Endothelial cell of umbilical vein (primary cell): ENCODE measurements at places on chromosomes 12 and 14.

DNA sequence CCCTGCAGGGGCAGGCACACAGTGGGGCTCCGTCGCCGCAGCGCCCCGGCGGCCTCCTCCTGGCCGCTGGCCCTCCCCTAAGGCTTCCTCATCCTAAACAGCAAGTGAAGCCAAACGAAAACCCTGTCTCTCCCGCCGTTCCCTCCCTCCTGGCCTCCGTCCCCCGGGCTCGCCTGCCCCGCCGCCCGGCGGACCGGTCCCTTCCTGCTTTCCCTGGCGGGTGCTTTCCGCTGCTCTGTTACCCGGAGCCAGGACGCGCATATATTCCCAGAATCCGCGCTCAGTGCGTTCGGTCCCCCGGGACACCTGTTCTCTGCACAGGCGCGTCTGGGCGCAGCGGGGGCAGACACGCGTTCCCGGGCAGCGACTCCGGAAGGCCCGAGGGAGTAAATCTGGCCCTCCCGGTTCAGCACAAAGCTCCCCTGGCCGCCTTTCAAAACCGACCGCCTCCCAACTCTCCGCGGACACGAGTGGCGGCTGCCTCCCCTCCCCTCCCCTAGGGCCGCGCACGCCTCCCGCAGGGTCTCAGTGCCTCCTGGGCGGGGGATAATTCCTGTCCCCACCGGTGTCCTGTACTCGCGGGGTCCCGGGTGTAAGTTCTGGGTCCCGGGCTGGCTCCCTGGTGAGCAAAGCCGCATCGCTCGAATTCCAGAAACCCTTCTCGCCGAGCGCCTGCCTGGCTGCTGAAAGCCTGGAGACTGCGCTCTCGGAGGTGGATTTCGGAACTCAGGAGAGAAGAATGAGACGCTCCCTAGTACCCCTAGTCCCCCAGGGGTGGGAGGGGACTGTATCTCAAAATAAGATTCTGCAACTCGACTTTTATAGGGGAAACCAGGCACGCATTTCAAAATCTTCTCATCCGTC, 21.4 kb upstream of the CEP170B start:
- no peak for DNase-seq

GRCh38 chr12:102249079-102249841, 51.6 kb upstream of the PMCH start:
- DNase-seq, result peak; percentile 22

- no peak for DNase-seq
Observed at GRCh38 chr12:2242816-2243215, 190.0 kb downstream of the CACNA1C start.

DNA sequence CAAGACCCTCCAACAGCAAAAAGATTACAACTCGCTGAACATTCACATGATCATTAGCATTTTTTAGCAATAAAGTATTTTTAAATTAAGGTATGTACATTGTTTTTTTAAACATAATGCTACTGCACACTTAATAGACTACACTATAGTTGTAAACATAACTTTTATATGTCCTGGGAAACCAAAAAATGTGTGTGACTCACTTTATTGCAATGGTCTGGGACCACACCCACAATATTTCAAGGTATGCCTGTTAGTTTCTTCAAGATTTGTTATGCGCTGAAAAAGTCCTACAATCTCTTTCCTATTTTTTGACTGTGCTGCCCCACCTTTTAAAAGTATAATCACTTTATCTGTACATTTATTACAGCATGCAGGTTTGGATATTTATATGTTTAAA, 30.4 kb upstream of the PCNX4 start:
- no peak for DNase-seq

- peak; percentile 90 for DNase-seq
Observed at GRCh38 chr12:93135286-93136239, 206.5 kb upstream of the EEA1 start.

- no peak for DNase-seq
Observed at GRCh38 chr14:35343702-35344101, 51.5 kb downstream of the PSMA6 start.

DNA sequence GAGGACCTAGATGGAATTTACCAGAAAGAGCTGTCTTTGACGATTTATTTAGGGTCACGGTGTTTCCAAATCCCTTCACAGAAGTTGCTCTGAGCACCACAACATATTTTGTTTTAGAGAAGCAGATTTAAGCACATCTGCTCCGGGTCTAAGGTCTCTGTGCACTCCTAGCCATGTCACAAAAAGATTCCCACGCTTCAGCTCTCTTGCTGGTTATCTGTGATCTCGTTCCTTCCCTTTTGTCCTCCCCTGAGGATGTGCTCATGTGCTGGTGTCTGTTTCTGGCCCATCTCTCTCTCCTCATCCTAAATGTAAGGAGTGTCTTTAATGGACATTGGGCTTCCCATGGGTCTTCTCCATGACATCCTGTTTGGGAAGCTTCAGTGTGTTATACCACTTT, 53.7 kb upstream of the GNPNAT1 start:
- no peak for DNase-seq
